Stomach (tissue), 19 donors: ENCODE measurements at places on chromosomes 5 and 9.

DNA sequence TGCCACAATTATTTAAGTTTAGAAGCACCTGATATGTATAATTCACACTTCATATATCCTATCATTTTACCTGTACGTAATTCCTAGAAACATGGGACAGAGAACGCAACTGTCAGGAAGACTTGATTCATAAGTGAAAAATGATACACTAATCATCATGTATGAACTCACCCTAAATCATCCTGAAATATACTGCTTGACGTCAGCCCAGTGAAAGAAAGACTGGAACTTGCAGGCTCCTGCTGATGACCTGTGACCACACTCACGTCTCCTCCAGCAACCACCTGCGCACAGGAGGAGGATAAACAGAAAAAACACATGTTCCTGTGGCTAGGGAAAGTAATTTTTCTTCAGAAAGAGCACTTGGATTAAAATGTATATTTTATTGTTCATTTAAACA, 169.7 kb downstream of the MPDZ start:
- H3K27ac ChIP-seq = no peak overlapping the region
- no peaks in the 10 kb centered on the region for H3K4me1 ChIP-seq
- DNase-seq = no peak
- no peaks in the 10 kb centered on the region for H3K27me3 ChIP-seq
- H3K4me3 ChIP-seq = no peak overlapping the region
- H3K36me3 ChIP-seq = peaks cover 54% of the 10 kb centered on the region

DNA sequence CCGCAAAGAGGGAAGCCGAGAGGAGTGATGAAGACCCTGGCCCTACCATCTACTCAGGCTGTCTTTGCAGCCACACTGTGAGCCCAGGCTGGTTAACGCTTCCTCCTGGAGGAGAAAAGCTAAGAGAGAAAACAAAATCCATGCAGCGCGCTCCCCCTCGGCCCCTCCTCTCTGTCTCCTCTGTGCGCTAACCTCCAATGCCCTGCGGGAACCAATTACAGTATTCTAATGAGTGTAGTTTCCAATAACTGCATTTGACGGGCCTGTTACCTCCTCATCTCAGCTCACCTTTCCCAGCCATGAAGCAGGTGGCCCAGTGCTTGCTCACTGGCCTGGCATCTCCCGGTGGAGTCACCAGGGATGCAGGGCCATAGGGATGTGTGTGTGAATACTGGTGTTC, 565.5 kb downstream of the EBF1 start:
- H3K4me3 ChIP-seq = no peak overlapping the region
- DNase-seq = no peak
- no peaks in the 10 kb centered on the region for H3K27me3 ChIP-seq
- no peaks in the 10 kb centered on the region for H3K36me3 ChIP-seq
- H3K27ac ChIP-seq = no peak overlapping the region

- no peaks in the 10 kb centered on the region for H3K27me3 ChIP-seq
- peak overlapping the region; percentile 26 for H3K27ac ChIP-seq
- no peak overlapping the region for H3K4me3 ChIP-seq
- H3K4me1 ChIP-seq = no peaks in the 10 kb centered on the region
These were observed 48.5 kb downstream of the NEK6 start for GRCh38 chr9:124306098-124306735.

GRCh38 chr5:137566780-137567179, 67.7 kb upstream of the SPOCK1 start:
- no peak overlapping the region for H3K27ac ChIP-seq
- no peaks in the 10 kb centered on the region for H3K4me1 ChIP-seq
- H3K27me3 ChIP-seq = peaks cover 3% of the 10 kb centered on the region
- H3K36me3 ChIP-seq = no peaks in the 10 kb centered on the region

GRCh38 chr9:33189331-33189791, 22.2 kb upstream of the B4GALT1 start:
- no peaks in the 10 kb centered on the region for H3K27me3 ChIP-seq
- no peak overlapping the region for H3K4me3 ChIP-seq
- peaks cover 30% of the 10 kb centered on the region for H3K4me1 ChIP-seq
- H3K27ac ChIP-seq = no peak overlapping the region

GRCh38 chr5:148027505-148027904, 36.3 kb upstream of the SPINK5 start:
- H3K4me3 ChIP-seq = no peak overlapping the region
- no peaks in the 10 kb centered on the region for H3K27me3 ChIP-seq
- DNase-seq = no peak
- H3K36me3 ChIP-seq = no peaks in the 10 kb centered on the region

DNA sequence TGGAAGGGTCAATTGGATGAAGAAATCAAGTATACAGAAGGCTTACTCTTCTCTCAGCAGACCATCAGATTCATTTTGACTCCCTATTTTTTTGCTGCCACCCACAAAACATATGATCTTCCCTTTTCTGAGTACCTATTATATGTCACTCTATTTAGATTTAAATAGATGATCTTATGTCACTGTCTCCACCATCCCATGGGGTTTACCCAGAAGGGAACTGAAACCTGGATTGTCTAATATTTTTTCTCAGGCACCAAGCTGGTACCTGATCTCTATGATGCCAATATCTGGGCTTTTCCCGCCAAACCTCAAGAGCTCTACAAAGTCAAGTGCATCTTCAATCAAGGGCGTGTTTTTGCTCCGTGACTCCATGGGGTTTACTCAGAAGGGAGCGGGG, 118.7 kb downstream of the GAS1 start:
- no peak overlapping the region for H3K4me3 ChIP-seq
- no peaks in the 10 kb centered on the region for H3K27me3 ChIP-seq
- no peaks in the 10 kb centered on the region for H3K36me3 ChIP-seq
- no peaks in the 10 kb centered on the region for H3K4me1 ChIP-seq
- H3K27ac ChIP-seq = no peak overlapping the region
- DNase-seq = no peak

- H3K4me1 ChIP-seq = no peaks in the 10 kb centered on the region
- H3K27me3 ChIP-seq = no peaks in the 10 kb centered on the region
- no peak overlapping the region for H3K4me3 ChIP-seq
- DNase-seq = no peak
These were observed 145.2 kb upstream of the FOXD4L5 start for GRCh38 chr9:65430221-65430620.
